ENCODE measurements at places on chromosomes 2 and 18. TPM values are rescaled to one million over a fixed set of nuclear protein-coding genes. Genes with fewer than 3 reads are reported as not detected.

GRCh38 chr2:207805566-207806226, 36.0 kb upstream of the FZD5 start:
- H3K27me3 ChIP-seq = no peaks in the 10 kb centered on the region
- no peak for DNase-seq
- no peaks in the 10 kb centered on the region for H3K4me1 ChIP-seq
- no peak overlapping the region for H3K4me3 ChIP-seq
- no peak overlapping the region for H3K27ac ChIP-seq

DSC2 gene
- not detected for total RNA-seq

GRCh38 chr2:183060571-183061231, 17.8 kb upstream of the DUSP19 start:
- no peak overlapping the region for H3K27ac ChIP-seq
- H3K4me3 ChIP-seq = no peak overlapping the region
- H3K27me3 ChIP-seq = no peaks in the 10 kb centered on the region

CIDEA gene
- total RNA-seq = not detected

DNA sequence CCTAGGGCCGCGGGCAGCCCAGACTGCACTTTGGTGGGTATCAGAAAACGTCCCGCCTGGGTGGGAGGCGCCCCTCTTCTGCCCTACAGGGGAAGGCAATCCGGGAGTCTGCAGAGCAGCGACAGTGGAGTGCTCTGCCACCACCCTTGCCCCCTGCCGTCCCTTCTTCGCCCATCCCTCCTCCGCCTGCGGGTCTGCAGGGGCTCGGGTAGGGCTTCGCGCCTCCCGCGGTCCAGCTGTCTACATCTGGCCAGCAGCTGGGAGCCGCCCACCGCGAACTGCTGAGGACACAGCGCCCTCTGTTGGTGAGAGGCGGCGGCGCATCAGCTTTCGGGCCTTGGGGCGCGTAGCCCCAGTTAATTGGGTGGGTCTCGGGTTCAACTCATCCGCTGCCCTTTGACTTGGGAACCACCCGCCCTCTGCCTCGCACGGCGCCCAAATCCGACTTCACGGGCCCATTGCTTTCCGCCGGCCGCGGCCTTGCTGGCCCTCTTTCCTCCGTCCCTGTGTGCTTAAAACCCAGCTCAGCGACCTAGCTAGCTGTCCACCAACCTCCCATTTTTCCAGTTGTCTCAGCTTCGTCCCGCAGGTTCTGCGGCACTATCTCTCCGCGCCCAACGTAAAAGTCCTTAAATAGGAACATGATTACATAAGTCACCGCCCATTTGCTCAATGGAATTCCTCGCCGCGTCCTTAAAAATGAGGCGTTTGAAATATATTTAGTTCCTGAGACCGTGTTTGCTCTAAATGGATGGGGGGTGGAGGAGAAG, 17.6 kb downstream of the WNT10A start:
- peaks cover 54% of the 10 kb centered on the region for H3K4me1 ChIP-seq
- DNase-seq = peak; percentile 71
- H3K4me3 ChIP-seq = peak overlapping the region; percentile 58
- H3K27me3 ChIP-seq = peaks cover 9% of the 10 kb centered on the region
- no peak overlapping the region for H3K27ac ChIP-seq
- no peaks in the 10 kb centered on the region for H3K36me3 ChIP-seq
